D721Med (cell line): ENCODE measurements at places on chromosomes 4 and X.

DNA sequence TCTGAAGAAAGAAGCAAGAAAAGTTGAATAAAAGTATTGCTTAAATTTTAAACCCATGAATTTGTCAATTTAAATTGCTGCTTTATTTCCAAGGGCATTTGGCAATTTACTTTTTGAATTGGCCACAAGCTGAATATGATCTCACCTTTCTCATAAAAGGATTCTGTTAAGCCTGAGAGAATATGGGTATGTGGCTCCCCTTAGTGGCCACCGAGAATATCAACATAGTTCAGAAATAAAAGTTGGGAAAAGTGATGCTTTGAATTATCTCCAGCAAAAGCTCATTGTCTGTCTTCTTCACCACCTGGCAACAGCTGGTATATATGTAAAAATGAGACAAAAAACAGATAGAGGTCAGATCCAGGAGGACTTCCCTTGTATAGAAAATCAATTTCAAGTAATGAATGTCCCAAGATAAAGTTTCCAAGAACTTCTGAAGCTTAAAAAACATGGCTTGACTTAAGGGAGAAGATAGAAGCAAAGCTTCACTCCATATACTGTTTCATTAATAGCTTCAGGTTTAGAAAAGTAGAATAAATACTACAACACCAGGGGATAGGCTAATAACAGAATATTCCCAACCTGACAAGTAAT lies 290.7 kb upstream of the FAM241A start:
- no peak for DNase-seq

DNA sequence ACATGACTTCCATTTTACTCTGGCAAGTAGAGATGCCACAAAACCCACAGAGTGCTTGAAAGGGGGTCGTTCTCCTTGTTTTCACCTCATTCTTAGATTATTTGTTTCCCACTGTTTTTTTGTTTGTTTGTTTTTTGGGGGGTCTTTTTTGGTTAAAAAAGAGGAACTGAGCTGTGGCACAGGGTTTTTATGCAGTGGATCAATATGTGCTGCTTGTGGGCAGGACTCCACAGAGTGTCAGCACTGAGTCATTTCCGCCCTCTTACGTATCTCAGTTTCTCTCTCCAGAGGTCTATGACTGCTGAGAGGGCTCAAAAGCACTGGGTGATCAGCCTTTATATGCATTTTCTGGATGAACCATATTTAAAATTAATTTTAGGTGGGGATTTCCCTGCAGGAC lies 268.1 kb upstream of the GRID2 start:
- DNase-seq: no peak

DNA sequence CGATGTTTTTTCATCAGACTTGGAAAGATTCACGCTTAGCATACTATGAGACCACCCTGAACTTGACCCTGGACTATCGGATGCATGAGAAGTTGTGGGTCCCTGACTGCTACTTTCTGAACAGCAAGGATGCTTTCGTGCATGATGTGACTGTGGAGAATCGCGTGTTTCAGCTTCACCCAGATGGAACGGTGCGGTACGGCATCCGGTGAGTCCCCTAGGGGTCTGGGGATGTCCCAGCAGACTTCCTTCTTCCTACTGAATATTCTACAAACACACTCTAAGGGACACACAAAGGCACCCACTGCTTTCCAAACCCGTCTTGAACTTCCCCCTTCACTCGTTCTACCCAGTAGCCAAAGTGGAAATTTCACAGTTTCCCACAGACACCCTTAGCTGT lies 9.3 kb downstream of the GABRQ start:
- DNase-seq: no peak

DNA sequence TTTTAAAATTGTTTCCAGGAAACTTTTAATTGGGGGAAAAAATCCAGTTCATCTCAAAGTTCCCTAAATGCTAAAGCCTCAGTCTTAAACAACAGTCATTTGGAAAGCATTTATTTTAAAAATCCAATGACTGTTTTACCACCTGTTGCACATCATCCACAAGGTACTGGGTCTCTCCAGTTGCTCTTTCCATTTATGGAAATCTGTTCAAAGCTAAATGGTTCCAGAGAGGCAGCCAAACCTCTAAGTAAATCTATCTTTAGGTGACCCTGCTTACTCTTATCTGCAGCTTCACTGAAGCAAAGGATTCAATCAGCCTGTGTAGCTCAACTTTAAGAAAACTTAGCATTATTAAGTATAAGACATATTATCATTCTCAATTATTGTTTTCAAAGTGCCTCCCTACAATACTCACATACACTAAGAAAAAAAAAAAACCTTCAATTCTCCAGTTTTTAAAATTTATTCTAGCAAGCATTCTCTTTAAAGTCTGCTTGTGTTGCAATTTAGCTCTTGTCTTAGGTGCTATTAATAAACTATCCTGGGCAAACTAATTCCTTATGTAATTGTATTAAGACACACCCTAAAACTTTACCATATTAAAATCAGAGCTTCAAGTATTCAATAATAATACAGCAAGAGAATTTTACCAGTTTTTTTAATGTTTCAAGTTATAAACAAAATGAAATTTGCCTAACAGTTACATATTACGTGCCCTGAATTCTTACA lies 60.6 kb downstream of the NOCT start:
- DNase-seq: no peak

DNA sequence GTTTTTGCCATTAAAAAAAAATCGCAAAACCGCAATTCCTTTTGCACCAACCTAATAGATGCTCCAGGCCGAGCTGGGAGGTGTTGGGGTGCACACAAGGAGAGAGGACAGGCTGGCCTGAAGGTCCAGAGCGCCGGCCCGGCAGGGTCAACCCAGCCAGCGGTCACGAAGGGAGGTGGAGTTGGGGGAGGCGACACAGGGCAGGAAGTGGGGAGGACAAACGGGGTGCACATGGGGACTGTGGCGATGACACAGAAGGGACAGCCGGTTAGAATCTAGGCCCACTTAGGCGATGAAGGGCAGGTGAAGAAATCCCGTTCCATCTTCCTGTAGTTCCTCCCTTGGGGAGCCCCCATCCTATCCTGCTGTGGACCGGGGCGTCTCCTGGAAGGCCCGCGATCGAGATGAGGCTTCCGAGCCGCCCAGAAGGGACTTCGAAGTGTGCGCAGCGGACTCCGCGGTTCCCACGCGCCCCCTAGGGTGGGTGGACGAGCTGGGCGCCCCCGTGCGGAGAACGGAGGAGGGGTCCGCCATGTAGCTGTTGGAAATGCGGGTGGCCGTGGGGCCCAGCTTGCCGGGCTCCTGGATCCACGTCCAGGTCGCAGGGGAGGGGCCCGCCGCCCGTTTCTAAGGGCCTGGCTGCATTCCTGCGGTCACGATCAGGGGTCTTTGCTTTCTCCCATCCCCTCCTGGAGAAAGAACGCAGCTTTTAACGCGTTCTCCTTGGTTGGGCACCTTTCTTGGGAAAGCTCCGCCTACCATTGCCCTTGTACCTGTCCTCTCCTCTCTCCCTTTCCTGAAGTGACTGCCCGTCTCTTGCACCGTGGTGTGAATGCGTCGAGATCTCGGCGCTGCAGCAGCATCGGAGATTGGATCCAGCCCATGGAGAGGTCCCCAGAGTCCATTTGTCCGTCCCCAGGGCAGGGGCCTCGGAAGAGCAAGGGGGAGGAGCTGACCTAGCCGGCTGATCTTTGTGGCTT lies 17.0 kb upstream of the HPF1 start:
- DNase-seq: no peak
